Endodermal cell (in vitro differentiated cells): ENCODE measurements at places on chromosomes 3 and 15. TPM values are rescaled to one million over a fixed set of nuclear protein-coding genes. Genes with fewer than 3 reads are reported as not detected.

The ZNF860 gene
- total RNA-seq, result 1.8 and 2.5 TPM in 2 replicates

DNA sequence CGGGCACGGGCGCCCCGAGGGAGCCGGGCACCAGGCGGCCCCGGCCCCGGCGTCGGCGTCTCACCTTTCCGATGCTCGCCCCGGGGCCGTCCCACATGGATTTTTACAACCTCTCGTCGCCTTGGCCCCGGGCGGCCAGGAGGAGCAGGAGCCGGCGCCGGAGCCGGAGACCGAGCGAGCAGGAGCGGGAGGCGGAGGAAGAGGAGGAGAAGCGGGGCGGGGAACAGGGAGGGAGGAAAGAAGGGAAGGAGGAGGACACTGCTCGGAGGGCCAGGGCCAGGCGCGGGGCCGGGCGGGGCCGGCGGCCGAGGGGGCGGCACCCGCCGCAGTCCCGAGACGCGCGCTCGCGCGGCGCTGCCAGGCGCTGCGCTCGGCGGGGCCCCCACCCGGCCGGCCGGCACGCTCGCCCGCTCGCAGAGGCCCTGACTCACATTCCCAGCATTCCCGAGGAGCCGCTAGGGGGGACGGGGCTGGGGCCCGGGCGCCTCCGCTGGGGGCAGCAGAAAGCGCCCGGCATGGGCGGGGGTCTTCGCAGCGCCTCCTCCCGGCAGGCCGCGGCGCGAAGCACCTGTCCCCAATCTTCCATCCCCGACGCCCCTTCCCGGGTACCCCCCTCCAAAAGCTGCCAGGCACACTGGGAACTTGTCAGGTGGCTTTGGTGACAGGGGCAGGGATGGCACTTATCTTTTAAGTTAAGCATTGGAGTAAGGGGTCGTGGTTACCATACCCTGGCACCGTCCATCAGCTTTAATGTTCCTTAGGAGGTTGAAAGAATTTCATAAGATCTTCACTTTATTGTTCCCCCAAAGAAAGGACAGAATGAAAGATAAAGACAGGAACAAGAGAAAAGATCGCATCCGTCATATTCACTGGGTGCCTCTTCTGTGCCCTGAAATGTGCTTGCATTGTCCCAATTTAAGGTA lies at the start of gene ERC2:
Gene ERC2 (minus strand): TSS at position 284 of the 923 bp plus-strand sequence.
- no peak within 1 kb of the TSS for H3K27ac ChIP-seq
- H3K27me3 ChIP-seq, result no peaks in the 10 kb centered on the region
- peak; percentile 97 for DNase-seq
- no peaks in the 10 kb centered on the region for H3K36me3 ChIP-seq
- no peaks in the 10 kb centered on the region for H3K4me1 ChIP-seq
- H3K4me3 ChIP-seq, result peak within 1 kb of the TSS; percentile 96

GRCh38 chr3:58130591-58130990 lies 80.2 kb downstream of the DNASE1L3 start:
- peaks cover 98% of the 10 kb centered on the region for H3K36me3 ChIP-seq
- H3K27ac ChIP-seq, result no peak overlapping the region
- H3K27me3 ChIP-seq, result no peaks in the 10 kb centered on the region
- H3K4me3 ChIP-seq, result no peak overlapping the region
- DNase-seq, result no peak

- no peaks in the 10 kb centered on the region for H3K36me3 ChIP-seq
- H3K4me1 ChIP-seq, result no peaks in the 10 kb centered on the region
- H3K4me3 ChIP-seq, result no peak overlapping the region
- no peaks in the 10 kb centered on the region for H3K27me3 ChIP-seq
Observed at GRCh38 chr3:113039546-113039945, 48.8 kb downstream of the GTPBP8 start.

- no peak overlapping the region for H3K27ac ChIP-seq
Observed at GRCh38 chr3:180417241-180417640, 184.7 kb upstream of the TTC14 start.

DNA sequence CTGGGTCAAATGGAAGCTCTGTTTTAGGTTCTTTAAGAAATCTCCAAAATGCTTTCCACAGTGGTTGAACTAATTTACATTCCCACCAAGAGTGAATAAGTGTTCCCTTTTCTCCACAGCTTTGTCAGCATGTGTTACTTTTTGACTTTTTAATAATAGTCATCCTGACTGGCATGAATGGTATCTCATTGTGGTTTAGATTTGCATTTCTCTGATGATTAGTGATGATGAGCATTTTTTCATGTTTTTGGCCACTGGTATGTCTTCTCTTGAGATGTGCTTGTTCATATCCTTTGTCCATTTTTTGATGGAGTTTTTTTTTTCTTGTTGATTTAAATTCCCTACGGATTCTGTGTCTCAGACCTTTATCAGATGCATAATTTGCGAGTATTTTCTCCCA lies 745.0 kb upstream of the BCHE start:
- H3K4me1 ChIP-seq, result no peaks in the 10 kb centered on the region
- no peak overlapping the region for H3K27ac ChIP-seq
- H3K27me3 ChIP-seq, result no peaks in the 10 kb centered on the region
- H3K36me3 ChIP-seq, result no peaks in the 10 kb centered on the region
- H3K4me3 ChIP-seq, result no peak overlapping the region

DNA sequence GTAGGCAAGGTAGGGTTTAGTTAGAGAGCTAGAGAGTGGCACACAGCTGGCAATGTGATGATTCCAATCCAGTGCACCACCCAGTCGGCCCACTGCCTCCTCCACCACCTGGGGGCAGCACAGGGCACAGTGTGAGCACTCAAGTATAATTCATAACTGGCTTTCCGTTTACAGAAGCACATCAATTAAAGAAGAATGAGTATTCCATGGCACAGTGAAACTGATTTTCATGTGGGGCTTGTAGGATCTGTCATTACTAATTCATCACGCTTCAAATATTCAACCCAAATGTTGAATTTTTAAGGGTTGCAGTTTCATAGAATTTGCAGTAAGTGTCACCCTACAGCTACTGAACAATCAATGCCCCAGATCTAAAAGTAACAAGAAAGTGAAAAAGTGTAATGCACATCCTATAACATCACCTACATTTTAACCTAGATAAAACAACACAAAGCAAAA lies 149.9 kb downstream of the IGSF11 start:
- no peaks in the 10 kb centered on the region for H3K27me3 ChIP-seq
- H3K27ac ChIP-seq, result no peak overlapping the region
- no peak overlapping the region for H3K4me3 ChIP-seq
- no peaks in the 10 kb centered on the region for H3K4me1 ChIP-seq
- no peaks in the 10 kb centered on the region for H3K36me3 ChIP-seq

DNA sequence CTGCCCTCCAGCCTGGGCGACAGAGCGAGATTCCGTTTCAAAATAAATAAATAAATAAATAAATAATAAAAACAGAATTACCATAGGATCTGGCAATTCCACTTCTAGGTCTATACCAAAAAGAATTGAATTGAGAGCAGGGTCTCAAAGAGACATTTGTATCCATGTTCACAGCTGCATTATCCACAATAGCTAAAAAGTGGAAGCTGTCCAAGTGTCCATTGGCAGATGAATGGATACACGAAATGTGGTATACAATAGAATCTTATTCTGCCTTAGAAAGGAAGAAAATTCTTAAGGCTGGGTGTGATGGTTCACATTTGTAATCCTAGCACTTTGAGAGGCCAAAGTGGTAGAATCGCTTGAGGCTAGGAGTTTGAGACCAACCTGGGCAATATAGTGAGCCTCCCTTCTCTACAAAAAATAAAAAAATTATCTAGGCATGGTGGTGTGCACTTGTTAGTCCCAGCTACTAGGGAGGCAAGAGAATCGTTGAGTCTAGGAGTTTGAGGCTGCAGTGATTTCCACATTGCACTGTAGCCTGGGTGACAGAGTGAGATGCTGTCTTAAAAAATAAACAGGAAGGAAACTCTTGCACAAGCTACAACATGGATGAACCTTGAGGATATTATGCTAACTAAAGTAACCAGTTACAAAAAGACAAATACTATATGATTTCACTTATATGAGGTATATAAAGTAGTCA lies 24.2 kb downstream of the PFKFB4 start:
- no peak overlapping the region for H3K27ac ChIP-seq
- H3K4me3 ChIP-seq, result no peak overlapping the region
- no peak for DNase-seq
- no peaks in the 10 kb centered on the region for H3K36me3 ChIP-seq
- no peaks in the 10 kb centered on the region for H3K4me1 ChIP-seq

- no peaks in the 10 kb centered on the region for H3K27me3 ChIP-seq
- H3K4me3 ChIP-seq, result no peak overlapping the region
- DNase-seq, result no peak
- H3K4me1 ChIP-seq, result no peaks in the 10 kb centered on the region
- H3K27ac ChIP-seq, result no peak overlapping the region
- H3K36me3 ChIP-seq, result no peaks in the 10 kb centered on the region
Observed at GRCh38 chr3:71428841-71429596, 154.5 kb downstream of the FOXP1 start.

- H3K27me3 ChIP-seq, result peaks cover 5% of the 10 kb centered on the region
- no peaks in the 10 kb centered on the region for H3K36me3 ChIP-seq
- H3K4me3 ChIP-seq, result no peak overlapping the region
- peaks cover 11% of the 10 kb centered on the region for H3K4me1 ChIP-seq
- H3K27ac ChIP-seq, result no peak overlapping the region
Observed at GRCh38 chr3:194306109-194306686, 44.9 kb downstream of the CPN2 start.
